Endodermal cell (in vitro differentiated cells): ENCODE measurements at places on chromosomes 6 and 20. TPM values are rescaled to one million over a fixed set of nuclear protein-coding genes. Genes with fewer than 3 reads are reported as not detected.

DNA sequence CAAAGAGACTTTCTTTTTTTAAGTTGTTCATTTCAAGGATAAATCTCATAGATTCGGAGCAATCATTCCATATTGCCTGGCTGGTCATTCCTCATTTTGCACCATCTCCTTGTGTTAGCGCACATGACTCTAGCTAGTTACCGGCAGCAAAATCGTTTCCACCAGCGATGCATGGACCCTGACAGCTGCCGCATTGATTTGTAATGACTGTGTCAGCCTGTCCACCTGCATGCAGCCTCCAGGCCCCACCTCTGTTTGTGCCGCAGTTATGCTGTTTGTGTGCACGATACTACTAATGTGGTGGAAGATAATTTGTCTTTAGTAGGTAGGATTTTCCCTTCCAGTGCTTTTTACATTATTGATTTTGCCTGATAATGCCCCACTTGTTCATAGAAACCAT is 164.0 kb downstream of the TBC1D7 start:
- no peaks in the 10 kb centered on the region for H3K27me3 ChIP-seq
- H3K4me1 ChIP-seq, result no peaks in the 10 kb centered on the region
- H3K4me3 ChIP-seq, result no peak overlapping the region
- H3K36me3 ChIP-seq, result peaks cover 9% of the 10 kb centered on the region

DNA sequence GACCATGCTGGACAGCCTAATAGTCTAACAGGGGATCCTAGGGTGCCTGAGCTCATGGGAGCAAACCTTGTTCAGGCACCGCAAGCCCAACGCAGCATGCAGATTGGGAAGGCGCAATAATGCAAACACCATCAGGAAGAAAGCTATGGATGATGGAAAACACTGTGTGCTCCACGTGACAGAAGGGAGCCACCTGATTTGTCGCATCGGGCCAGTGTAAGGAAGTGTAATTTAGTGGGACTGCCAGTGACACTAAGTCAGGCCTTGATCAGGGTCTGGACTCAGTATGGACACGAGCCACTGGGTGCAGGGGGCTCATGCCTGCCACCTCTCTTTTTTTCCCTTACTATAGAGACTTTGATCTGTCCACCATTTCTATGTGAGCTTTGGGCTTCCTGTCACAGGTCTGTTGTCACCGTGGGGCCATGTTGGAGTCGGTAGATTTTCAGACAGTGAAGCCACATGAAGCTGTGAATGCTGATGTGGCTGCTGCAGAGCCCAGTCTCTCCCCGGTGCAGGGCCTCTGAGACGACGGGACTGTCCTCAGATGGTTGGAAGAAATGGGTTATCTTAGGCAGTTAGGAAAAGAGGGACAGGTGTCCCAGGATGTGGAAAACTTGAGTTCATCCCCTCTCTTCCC is 74.2 kb upstream of the AGPAT4 start:
- no peaks in the 10 kb centered on the region for H3K27me3 ChIP-seq
- H3K4me1 ChIP-seq, result peaks cover 7% of the 10 kb centered on the region
- DNase-seq, result no peak
- no peaks in the 10 kb centered on the region for H3K36me3 ChIP-seq
- no peak overlapping the region for H3K4me3 ChIP-seq

DNA sequence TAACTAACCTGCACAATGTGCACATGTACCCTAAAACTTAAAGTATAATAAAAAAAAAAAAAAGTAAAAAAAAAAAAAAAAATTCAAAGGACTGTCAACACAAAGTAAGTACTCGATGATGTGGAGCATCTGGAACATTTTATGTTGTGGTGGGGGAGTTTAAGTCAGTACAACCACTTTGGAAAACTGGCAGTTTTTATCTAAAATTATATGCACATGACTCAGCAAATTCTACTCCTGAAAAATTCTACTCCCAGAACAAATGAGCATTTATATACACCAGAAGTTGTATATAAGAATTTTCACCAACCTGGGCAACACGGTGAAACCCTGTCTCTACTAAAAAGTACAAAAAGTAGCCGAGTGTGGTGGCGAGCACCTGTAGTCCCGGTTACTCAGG is 36.9 kb upstream of the CCDC28A start:
- H3K27ac ChIP-seq, result no peak overlapping the region
- H3K4me1 ChIP-seq, result no peaks in the 10 kb centered on the region
- no peaks in the 10 kb centered on the region for H3K27me3 ChIP-seq
- no peak for DNase-seq

DNA sequence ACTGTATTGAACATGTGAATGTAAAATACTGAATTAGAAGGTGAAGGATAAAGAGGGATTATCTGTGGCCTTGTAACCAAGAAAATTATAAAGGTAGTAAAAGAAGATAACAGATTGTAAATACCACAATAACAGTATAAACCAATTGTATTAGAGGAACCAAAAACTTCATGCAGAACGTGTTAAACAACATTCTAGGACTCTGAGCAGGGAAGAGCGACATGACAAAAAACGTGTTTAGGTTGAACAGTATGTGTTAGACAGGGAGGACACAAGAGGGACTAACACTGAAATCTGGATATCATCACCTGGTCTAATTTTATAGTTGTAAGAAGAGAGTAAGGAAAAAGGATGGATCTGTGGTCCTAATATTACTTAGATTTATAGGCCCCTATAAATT is 259.0 kb upstream of the RUNX2 start:
- H3K36me3 ChIP-seq, result no peaks in the 10 kb centered on the region
- H3K4me1 ChIP-seq, result no peaks in the 10 kb centered on the region
- H3K27ac ChIP-seq, result no peak overlapping the region

DNA sequence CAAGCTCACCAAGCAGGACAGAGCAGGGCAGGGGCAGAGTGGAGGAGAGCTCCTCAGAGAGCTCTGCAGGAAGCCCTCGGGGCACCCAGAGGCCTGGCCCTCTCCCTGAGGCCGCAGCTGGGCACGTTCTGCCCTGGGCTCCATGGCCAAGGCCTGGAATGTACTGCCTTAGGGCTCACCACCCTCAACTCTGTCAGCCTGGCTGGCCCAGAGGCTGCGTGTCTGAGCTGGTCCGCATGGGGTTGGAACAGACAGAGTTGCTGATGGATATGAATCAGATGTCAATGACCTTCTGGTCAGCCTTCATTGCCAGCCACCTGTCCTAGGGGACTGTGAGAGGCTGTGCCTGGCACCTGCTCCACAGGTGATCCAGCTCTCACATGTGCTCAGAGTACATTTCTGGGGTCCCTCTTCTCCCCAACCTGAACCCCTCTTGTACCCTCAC is 33.2 kb upstream of the PCMTD2 start:
- H3K36me3 ChIP-seq, result no peaks in the 10 kb centered on the region
- H3K27ac ChIP-seq, result no peak overlapping the region
- DNase-seq, result no peak
- H3K4me3 ChIP-seq, result no peak overlapping the region
- peaks cover 17% of the 10 kb centered on the region for H3K4me1 ChIP-seq
- H3K27me3 ChIP-seq, result peaks cover 5% of the 10 kb centered on the region

GRCh38 chr20:7387638-7388193 is 552.5 kb downstream of the HAO1 start:
- no peaks in the 10 kb centered on the region for H3K27me3 ChIP-seq
- no peak overlapping the region for H3K27ac ChIP-seq
- H3K4me3 ChIP-seq, result no peak overlapping the region
- DNase-seq, result no peak
- no peaks in the 10 kb centered on the region for H3K4me1 ChIP-seq

- H3K27me3 ChIP-seq, result no peaks in the 10 kb centered on the region
- DNase-seq, result peak; percentile 87
- no peaks in the 10 kb centered on the region for H3K4me1 ChIP-seq
- no peak overlapping the region for H3K27ac ChIP-seq
Measured at GRCh38 chr6:18395177-18395855, 8.2 kb downstream of the RNF144B start.

- H3K36me3 ChIP-seq, result no peaks in the 10 kb centered on the region
- H3K4me3 ChIP-seq, result no peak overlapping the region
- H3K4me1 ChIP-seq, result peaks cover 7% of the 10 kb centered on the region
- no peaks in the 10 kb centered on the region for H3K27me3 ChIP-seq
Measured at GRCh38 chr20:44849703-44850102, 35.8 kb upstream of the YWHAB start.

DNA sequence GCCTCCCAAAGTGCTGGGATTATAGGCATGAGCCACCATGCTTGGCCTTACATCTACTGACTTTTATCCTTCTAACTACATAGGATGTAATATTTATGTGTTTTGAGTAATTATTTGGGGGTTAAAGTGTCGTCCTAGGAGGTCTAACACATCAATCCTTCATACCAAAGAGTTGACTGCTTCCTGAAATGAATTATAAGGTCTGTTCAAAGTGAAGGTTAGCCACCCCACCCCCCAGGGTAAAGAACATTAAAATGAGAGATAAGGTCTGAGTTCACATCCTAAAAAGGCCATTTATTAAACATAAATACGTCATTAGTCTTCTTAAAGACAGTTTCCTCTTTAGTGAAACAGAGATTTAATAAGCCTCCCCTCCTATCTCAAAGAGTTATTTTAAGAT is 33.8 kb downstream of the TNFAIP3 start:
- H3K36me3 ChIP-seq, result no peaks in the 10 kb centered on the region
- H3K27ac ChIP-seq, result no peak overlapping the region
- H3K4me3 ChIP-seq, result no peak overlapping the region
- no peaks in the 10 kb centered on the region for H3K27me3 ChIP-seq
- no peaks in the 10 kb centered on the region for H3K4me1 ChIP-seq

DNA sequence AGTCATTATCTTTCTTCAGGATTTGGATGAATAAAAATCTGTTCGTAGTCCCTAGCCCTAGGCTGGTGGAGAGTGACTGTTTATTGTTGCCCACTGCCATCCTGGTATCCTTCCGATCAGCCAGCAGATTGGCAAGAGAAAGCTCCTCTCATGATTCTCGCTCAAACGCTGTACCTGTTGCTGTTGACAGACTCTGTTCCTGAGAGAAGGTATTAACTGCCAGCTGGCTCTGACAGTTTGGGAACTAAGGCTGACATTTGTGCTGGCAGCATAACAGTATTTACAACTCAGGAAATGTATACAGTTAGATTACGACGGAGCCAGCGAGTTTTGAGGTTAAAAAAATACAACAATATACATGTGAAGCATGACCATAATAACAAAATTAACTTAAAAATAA is 674.5 kb downstream of the PRKN start:
- DNase-seq, result no peak
- H3K27me3 ChIP-seq, result no peaks in the 10 kb centered on the region
- no peak overlapping the region for H3K27ac ChIP-seq
- no peaks in the 10 kb centered on the region for H3K4me1 ChIP-seq
- no peak overlapping the region for H3K4me3 ChIP-seq

GRCh38 chr6:104527311-104527710 is 332.4 kb downstream of the HACE1 start:
- no peak overlapping the region for H3K27ac ChIP-seq
- H3K4me3 ChIP-seq, result no peak overlapping the region
- no peaks in the 10 kb centered on the region for H3K36me3 ChIP-seq
- no peaks in the 10 kb centered on the region for H3K27me3 ChIP-seq

- H3K4me3 ChIP-seq, result no peak overlapping the region
- peaks cover 83% of the 10 kb centered on the region for H3K36me3 ChIP-seq
- DNase-seq, result no peak
- no peaks in the 10 kb centered on the region for H3K4me1 ChIP-seq
Measured at GRCh38 chr20:48648482-48649051, 179.2 kb downstream of the PREX1 start.

DNA sequence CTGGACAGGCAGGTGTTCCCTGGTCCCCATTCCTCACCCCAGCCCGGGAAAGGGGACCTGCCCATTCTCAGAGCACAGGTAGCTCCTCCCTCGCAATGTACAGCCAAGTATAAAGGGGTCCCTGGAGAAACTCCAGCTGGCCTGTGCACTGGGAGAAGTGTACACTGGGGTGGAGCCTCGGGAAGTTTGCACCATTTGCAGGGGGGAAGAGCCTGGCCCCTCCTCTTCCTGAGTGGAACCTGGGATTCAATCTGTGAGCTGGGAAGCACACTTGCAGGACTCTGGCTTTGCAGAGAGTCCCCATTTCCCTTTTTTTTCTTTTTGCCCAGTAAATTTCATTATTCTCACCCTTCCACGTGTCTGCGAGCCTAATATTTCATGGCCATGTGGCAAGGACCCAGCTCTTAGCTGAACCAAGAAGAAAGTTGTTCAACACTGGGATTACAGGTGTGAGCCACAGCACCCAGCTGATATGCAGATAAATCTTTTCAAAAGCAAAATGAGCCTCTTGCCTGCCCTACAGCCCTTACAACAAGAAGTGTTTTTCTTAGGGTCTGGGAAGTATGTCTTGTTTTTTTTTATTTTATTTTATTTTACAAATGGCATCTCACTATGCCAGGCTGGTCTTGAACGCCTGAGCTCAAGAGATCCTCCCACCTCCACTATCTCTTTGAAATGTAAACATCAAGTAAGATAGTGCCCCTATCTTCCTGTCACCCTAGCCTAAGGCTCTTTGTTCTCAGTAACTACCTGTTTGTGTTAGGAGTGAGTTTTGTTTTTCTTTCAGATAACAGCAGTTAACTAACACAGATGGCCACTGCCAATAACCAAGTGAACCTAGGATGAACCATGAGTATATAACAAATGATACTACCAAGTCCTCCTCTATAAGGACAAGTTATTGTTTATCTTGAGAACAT is 9.3 kb upstream of the RNGTT start:
- H3K36me3 ChIP-seq, result no peaks in the 10 kb centered on the region
- peaks cover 71% of the 10 kb centered on the region for H3K27me3 ChIP-seq
- no peak overlapping the region for H3K4me3 ChIP-seq

- no peaks in the 10 kb centered on the region for H3K27me3 ChIP-seq
- H3K4me3 ChIP-seq, result no peak overlapping the region
- DNase-seq, result no peak
- no peaks in the 10 kb centered on the region for H3K4me1 ChIP-seq
Measured at GRCh38 chr6:154689493-154690255, 43.5 kb upstream of the SCAF8 start.

DNA sequence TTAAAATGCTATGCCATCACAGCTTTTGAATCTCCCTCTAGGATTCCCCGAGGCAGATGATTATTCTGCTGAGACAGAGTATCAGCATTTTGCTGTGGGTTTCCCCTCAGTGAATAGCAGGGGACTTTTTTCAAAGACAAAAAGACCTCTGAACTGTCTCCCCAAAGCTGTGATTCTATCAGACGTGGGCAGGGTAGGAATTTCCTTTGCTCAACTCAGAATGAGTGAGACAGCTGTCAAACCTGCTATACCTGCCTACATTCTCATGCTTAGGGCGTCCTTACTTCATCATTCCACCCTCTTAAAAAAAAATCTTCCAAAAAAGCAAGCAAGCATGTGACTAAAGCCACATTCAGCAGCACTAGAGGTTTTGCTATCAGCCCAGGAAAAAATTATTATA is 147.6 kb upstream of the FAM83B start:
- no peak overlapping the region for H3K27ac ChIP-seq
- DNase-seq, result no peak
- no peak overlapping the region for H3K4me3 ChIP-seq
- no peaks in the 10 kb centered on the region for H3K27me3 ChIP-seq

DNA sequence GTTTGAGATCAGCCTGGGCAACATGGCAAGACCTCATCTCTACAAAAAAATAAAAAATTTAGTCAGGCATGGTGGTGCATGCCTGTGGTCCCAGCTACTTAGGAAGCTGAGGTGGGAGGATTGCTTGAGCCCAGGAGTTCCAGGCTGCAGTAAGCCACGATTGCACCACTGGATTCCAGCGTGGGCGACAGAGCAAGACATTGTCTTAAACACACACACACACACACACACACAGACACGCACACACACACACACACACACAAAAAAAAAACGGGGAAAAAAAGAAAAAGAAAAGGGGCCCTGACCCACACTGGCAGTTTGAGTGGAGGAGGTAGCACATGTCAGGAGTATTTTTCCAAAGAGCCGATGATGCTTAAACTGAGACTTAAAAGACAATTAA is 122.2 kb downstream of the AFG1L start:
- H3K36me3 ChIP-seq, result no peaks in the 10 kb centered on the region
- H3K4me3 ChIP-seq, result no peak overlapping the region
- H3K4me1 ChIP-seq, result no peaks in the 10 kb centered on the region
- no peak overlapping the region for H3K27ac ChIP-seq
- DNase-seq, result no peak

The ISM1 gene
- 0.93 and 1.1 TPM in 2 replicates for total RNA-seq

The PKIG gene
- 74.5 to 77.6 TPM (median 75.4 TPM) in 3 replicates for total RNA-seq

The LGSN gene
- 0.37 TPM in 1 of 2 replicates, not detected in the other for total RNA-seq

The ITPR3 gene
- 27.2 to 32.5 TPM (median 29.6 TPM) in 3 replicates for total RNA-seq
